ENCODE measurements at places on chromosomes 5 and 9. TPM values are rescaled to one million over a fixed set of nuclear protein-coding genes. Genes with fewer than 3 reads are reported as not detected.

- H3K36me3 ChIP-seq, result no peaks in the 10 kb centered on the region
- H3K27me3 ChIP-seq, result no peaks in the 10 kb centered on the region
- H3K27ac ChIP-seq, result no peak overlapping the region
- no peak for DNase-seq
- H3K4me1 ChIP-seq, result no peaks in the 10 kb centered on the region
Measured at GRCh38 chr5:33549982-33550567, 109.3 kb downstream of the TARS1 start.

Gene NNT
- total RNA-seq, result 27.9 TPM

DNA sequence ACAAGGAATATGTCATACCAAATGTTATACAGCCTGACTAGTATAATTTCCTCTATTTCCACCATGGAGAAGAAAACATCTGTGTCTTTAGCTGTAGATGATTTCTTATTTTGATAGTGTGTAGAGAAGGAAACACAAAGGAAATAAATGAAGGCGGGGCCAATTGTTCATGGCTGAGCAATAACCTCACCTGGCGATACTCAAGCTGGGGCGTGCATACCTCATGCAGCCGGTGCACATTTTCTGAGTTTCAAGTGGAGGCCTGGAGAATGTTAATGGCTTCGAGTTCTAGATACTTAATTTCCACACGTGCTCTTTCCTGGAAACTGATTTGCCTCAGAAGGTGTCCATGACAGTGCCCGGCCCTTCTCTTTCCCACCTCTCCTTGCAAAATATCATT, 127.4 kb upstream of the TAF11L2 start:
- no peak overlapping the region for H3K27ac ChIP-seq
- no peak for DNase-seq
- no peaks in the 10 kb centered on the region for H3K27me3 ChIP-seq
- no peaks in the 10 kb centered on the region for H3K36me3 ChIP-seq
- H3K4me3 ChIP-seq, result no peak overlapping the region

GRCh38 chr5:76608833-76609232, 14.4 kb downstream of the F2RL2 start:
- no peak overlapping the region for H3K27ac ChIP-seq
- no peaks in the 10 kb centered on the region for H3K27me3 ChIP-seq
- no peak overlapping the region for H3K4me3 ChIP-seq
- H3K36me3 ChIP-seq, result no peaks in the 10 kb centered on the region

GRCh38 chr9:125968714-125969374, 221.7 kb downstream of the PBX3 start:
- DNase-seq, result no peak
- H3K36me3 ChIP-seq, result no peaks in the 10 kb centered on the region
- H3K27ac ChIP-seq, result no peak overlapping the region

Gene ZNF658
- 2.2 TPM for total RNA-seq

DNA sequence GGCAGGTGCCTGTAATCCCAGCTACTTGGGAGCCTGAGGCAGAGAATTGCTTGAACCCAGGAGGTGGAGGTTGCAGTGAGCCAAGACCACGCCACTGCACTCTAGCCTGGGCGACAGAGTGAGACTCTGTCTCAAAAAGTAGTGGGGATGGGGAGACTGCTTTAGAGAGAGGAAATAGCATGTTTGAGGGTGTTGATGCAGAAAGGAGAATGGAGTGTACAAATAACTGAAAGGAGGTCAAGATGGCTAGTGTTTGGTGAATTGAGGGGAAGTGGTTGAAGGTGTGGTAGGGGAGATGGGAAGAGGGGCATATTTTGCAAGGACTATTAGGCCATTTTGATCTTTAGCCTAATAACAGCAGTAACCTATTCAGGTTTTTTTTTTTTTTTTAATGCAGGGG, 18.2 kb downstream of the TENT2 start:
- no peaks in the 10 kb centered on the region for H3K4me1 ChIP-seq
- no peaks in the 10 kb centered on the region for H3K27me3 ChIP-seq
- no peak overlapping the region for H3K27ac ChIP-seq
- DNase-seq, result no peak

DNA sequence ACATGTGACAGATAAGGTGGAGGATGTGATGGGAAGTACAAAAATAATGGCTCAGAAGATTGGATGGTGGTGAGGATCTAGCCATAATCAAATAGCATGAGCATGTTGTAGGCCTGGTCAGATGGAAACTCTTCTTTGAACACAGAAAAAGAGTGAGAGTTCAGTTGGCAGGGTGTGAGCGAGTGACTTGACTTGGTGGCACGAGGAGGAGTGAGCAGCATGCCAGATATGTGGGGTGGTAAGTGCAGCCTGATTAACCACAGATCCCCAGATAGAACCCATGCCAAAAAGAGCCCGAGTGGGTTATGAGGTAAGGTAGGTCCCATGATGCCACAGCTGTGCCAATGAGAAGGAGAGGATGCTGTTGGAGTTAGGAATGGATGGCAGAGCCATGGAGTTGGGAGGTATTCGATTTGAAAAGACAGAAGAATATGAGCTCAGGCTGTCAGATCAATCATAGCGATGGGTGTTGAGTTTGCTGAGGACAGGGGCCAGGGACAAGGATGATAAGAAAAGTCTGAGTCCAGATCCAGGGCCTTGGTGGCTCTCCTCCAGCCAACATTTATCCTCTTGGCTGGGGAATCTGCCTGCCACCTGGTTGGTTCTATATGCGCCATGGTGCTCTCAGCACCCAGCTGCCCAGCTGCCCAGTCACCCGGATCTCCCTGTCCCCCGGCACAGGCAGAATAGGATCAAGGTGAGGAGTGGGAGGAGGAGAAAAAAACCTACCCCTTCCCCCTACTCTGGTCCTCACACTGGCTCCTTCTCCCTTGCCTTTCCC, 16.5 kb downstream of the GARNL3 start:
- H3K4me3 ChIP-seq, result no peak overlapping the region
- H3K27me3 ChIP-seq, result no peaks in the 10 kb centered on the region

GRCh38 chr5:74538206-74538661, 102.3 kb downstream of the ENC1 start:
- H3K4me1 ChIP-seq, result peaks cover 14% of the 10 kb centered on the region
- H3K36me3 ChIP-seq, result no peaks in the 10 kb centered on the region
- H3K4me3 ChIP-seq, result no peak overlapping the region
- H3K27ac ChIP-seq, result no peak overlapping the region
- H3K27me3 ChIP-seq, result no peaks in the 10 kb centered on the region
- DNase-seq, result no peak

GRCh38 chr9:71980266-71981190, 69.1 kb downstream of the C9orf85 start:
- no peaks in the 10 kb centered on the region for H3K36me3 ChIP-seq
- H3K4me3 ChIP-seq, result no peak overlapping the region
- no peak overlapping the region for H3K27ac ChIP-seq
- H3K4me1 ChIP-seq, result no peaks in the 10 kb centered on the region

GRCh38 chr9:98248737-98249474, 6.5 kb downstream of the TBC1D2 start:
- H3K4me3 ChIP-seq, result no peak overlapping the region
- no peak overlapping the region for H3K27ac ChIP-seq
- H3K36me3 ChIP-seq, result no peaks in the 10 kb centered on the region
- no peaks in the 10 kb centered on the region for H3K27me3 ChIP-seq
- DNase-seq, result no peak

DNA sequence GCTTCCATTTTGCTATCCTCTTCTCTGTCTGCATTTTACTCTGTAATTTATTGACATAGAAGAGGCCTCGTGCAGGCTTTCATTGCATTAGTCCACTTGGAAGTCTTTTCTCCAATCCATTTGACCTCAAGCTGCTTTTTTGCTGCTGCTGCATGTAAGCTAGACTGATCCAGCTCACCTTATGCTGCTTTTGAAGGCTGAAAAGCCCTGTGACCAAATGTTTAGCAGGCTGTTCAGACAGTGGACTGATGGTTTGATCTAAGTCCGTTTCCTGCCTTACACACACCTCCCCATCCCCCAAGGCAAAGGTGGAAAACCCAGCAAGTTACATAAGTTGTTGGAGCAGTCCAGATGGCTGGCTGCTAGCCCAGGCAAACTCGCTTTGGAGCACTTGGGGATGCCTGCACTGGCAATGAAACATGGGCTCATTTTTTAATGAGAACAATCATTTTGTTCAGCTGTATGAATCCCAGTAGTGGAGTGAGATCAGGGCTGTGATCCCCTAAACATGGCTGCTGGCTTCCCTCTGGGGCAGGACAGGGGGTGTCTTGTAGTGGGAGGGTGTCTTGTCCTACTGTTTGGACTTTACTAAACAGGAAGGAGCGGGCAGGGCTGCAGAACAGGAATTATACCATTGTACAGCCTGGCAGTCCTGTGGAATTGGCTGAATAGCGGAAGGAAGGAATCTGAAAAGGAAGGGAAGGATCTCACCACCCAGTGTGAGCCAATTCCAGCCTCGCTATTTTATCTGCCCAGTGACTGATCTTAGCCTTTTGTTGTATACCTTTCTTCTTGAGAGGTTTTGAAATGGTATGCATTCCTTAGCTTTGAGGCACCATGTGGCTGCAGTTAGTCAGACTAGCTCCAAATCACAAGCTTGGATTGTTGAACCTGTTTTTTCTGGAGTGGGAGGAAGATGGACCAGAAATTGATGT, 212.0 kb downstream of the ARHGAP26 start:
- peak overlapping the region; percentile 4 for H3K4me3 ChIP-seq
- peaks cover 23% of the 10 kb centered on the region for H3K4me1 ChIP-seq
- no peaks in the 10 kb centered on the region for H3K27me3 ChIP-seq
- H3K36me3 ChIP-seq, result no peaks in the 10 kb centered on the region

GRCh38 chr5:54867310-54867944, 118.0 kb downstream of the ESM1 start:
- no peaks in the 10 kb centered on the region for H3K36me3 ChIP-seq
- no peaks in the 10 kb centered on the region for H3K4me1 ChIP-seq
- DNase-seq, result no peak
- no peak overlapping the region for H3K27ac ChIP-seq

DNA sequence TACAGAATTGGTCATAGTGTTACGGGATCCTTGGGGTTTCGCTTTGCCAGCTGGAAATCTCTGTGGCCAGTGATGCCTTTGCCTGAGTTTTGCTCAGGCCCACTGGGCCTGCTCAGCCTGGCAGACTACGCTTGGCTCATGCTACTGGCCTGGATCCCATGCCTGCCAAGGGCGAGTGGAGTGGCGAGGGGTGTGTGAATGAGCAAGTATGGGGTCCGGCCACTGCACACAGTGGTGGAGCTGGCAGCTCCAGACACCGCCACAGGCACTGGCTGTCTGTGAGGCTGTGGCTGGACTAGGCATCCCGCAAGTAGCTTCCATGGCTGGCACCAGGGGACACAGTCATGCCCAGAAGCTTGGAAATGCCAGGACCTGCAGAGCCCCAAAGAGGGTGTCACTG, 240.3 kb downstream of the ARRDC3 start:
- no peak for DNase-seq
- H3K4me3 ChIP-seq, result peak overlapping the region; percentile 44
- peaks cover 53% of the 10 kb centered on the region for H3K4me1 ChIP-seq
- no peaks in the 10 kb centered on the region for H3K36me3 ChIP-seq
- H3K27ac ChIP-seq, result peak overlapping the region; percentile 33

GRCh38 chr9:84493284-84493947, 152.9 kb upstream of the SLC28A3 start:
- H3K4me1 ChIP-seq, result no peaks in the 10 kb centered on the region
- no peak for DNase-seq
- H3K27ac ChIP-seq, result no peak overlapping the region
- H3K4me3 ChIP-seq, result no peak overlapping the region
- H3K36me3 ChIP-seq, result no peaks in the 10 kb centered on the region

DNA sequence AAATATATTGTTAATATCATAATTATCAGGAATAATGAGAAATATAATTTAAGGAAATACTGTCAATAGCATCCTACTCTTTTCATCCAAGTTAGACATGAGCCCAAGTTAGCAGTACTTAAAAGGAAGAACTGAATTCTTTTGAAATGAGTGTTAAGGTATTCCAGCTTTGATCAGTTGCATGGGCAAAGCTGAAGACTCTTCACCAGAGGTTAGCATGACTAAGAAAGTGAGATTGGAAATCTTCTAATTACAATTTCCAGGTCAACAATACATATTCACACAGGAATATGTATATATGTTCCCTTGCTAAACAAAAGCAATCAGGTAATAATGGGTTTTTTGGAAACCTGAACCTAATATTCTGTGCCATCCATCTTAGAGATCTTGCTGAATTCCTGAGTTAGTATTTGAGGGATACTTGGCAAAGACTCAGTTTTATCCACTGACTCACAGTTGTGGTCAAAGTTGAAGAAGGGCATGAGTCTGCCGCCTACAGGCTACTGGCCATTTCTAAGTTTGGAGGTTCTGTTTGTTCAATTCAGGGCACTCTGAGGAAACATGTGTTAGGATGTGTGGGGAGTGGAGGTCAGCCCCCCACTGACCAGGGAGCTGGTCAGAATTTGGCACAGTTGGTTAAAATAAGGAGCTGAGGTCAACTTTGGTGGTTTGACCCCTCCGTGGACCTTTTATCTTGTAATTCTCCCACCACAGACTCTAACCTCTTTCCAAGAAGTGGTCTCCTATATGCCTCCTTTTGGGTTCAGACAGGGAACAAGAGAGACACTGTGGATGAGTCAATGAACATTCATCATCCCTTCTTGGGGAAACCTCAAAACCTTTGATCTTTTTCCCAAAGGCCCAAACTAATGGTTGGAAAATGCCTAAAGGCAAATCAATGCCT, 118.3 kb downstream of the PIK3R1 start:
- DNase-seq, result no peak
- H3K27me3 ChIP-seq, result no peaks in the 10 kb centered on the region
- no peaks in the 10 kb centered on the region for H3K4me1 ChIP-seq

Gene ZBED3
- 4.4 TPM for total RNA-seq

- no peaks in the 10 kb centered on the region for H3K36me3 ChIP-seq
- H3K27me3 ChIP-seq, result no peaks in the 10 kb centered on the region
- H3K27ac ChIP-seq, result no peak overlapping the region
- H3K4me1 ChIP-seq, result no peaks in the 10 kb centered on the region
- no peak for DNase-seq
Measured at GRCh38 chr9:109193974-109194556, 27.0 kb upstream of the FRRS1L start.

- DNase-seq, result no peak
- H3K36me3 ChIP-seq, result no peaks in the 10 kb centered on the region
- no peaks in the 10 kb centered on the region for H3K27me3 ChIP-seq
- no peak overlapping the region for H3K27ac ChIP-seq
- H3K4me1 ChIP-seq, result no peaks in the 10 kb centered on the region
Measured at GRCh38 chr9:80994892-80995291, 694.5 kb downstream of the TLE1 start.

DNA sequence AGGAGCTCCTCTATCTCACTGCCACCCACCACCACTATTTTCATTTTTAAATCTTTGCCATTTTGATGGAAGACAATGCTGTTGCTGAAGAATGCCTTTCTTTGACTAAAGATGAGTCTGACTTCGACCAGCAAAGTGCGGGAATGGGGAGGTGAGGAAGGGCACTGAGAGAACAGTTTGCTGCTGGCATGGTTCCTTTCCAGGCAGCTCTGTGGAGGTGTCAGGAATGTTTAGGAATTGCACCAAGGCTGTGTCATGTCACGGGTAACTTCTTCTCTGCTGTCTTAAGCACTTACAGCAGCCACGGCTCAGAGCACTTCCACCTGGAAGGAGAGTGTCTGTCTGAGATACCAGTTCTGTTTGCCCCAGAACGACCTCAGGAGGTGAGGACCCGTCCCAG, 41.4 kb upstream of the SHB start:
- no peak for DNase-seq
- H3K4me1 ChIP-seq, result no peaks in the 10 kb centered on the region
- H3K27ac ChIP-seq, result no peak overlapping the region
- H3K27me3 ChIP-seq, result no peaks in the 10 kb centered on the region

GRCh38 chr9:17319864-17320263, 185.0 kb downstream of the CNTLN start:
- H3K4me1 ChIP-seq, result no peaks in the 10 kb centered on the region
- H3K36me3 ChIP-seq, result no peaks in the 10 kb centered on the region
- H3K27ac ChIP-seq, result no peak overlapping the region
- no peak for DNase-seq
- H3K4me3 ChIP-seq, result no peak overlapping the region

Gene OR1J2
- 3.2 TPM for total RNA-seq

- no peak overlapping the region for H3K4me3 ChIP-seq
- no peak overlapping the region for H3K27ac ChIP-seq
- H3K36me3 ChIP-seq, result no peaks in the 10 kb centered on the region
- DNase-seq, result no peak
- H3K4me1 ChIP-seq, result no peaks in the 10 kb centered on the region
Measured at GRCh38 chr5:163670036-163670435, 164.6 kb downstream of the MAT2B start.

Measured in thoracic aorta (tissue), 2 donors.